Myocyte (in vitro differentiated cells): ENCODE measurements at places on chromosomes 3 and 15. TPM values are rescaled to one million over a fixed set of nuclear protein-coding genes. Genes with fewer than 3 reads are reported as not detected.

DNA sequence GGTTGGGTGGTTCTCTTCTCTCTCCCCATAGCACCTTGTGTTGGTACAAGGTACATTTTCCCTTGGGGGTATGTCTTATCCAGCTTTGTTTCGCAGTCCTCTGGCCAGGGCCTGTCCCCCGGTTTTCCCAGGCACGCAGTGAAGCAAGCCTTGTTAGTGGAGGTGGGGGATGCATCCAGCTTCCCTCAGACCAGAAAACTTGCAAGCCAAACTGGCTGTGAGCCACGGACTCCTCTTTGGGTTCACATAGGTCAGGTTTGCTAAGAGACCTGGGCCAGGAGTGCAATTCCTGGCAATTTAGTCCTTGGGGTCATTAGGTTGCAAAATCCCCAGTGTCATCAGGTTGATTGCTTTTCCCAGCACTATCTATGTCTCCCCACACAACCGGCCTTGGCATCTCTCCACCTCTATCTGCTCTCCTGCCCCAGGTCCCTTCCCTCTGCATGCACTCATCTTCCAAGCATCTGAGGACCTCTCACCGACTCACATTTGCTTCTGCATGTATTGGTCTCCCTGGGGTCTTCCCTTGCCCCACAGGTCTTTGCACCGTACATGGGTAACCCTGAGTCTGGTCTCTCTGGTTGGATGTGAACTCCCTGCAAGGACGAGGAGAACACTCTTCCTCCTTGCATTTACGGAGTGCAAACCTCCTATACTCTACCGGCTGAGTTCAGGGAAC, 34.2 kb downstream of the BCL2L10 start:
- DNase-seq, result no peak

- DNase-seq, result no peak
Observed at GRCh38 chr3:32937331-32937730, 14.1 kb upstream of the CCR4 start.

GRCh38 chr3:126925411-126926171, 57.3 kb upstream of the PLXNA1 start:
- DNase-seq, result no peak

The IL16 gene
- 0.16 and 0.32 TPM in 2 replicates for total RNA-seq
